Astrocyte (in vitro differentiated cells and primary cell): ENCODE measurements at places on chromosomes 6 and 20. TPM values are rescaled to one million over a fixed set of nuclear protein-coding genes. Genes with fewer than 3 reads are reported as not detected.

- no peak for DNase-seq
Observed at GRCh38 chr20:39825524-39825923, 863.4 kb downstream of the DHX35 start.

GRCh38 chr6:37162740-37163139, 7.2 kb upstream of the PIM1 start:
- DNase-seq: no peak

DNA sequence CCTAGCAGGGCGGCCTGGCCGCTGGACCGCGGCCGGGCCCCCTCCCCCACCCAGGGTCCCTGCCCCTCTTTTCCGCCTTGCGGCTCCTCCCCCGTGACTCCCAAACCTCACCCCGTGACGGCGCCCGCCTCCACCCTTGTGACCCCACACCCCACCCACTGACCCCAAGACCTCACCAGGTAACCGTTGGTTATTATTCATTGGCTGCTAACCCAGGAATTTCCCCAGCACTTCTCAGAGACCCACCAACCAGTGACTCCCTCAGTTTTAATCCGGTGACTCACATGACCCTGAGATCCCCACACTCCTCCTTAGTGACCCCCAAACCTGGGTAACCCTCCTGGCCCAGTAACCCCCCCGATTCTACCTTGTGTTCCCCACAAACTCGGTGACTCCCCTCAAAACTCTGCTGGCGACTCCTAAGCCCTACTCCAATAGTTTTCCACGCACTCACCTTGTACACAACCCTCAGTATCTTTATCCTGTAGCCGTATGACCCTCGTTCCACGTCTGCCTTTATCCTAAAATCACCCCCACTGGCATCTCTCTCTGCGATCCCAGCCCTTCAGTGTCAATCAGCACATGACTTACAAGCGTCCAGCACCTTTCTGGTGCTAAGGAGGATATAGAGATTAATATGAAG, 534 bp downstream of the ZNF76 start:
- DNase-seq: no peak

- DNase-seq: no peak
Observed at GRCh38 chr6:107290491-107290890, 168.9 kb downstream of the PDSS2 start.

The FAM83C gene
- total RNA-seq: not detected in 2 replicates

GRCh38 chr6:56957856-56958255, 2.9 kb downstream of the BEND6 start:
- no peak for DNase-seq

- no peak for DNase-seq
Observed at GRCh38 chr20:45300961-45301360, 5.7 kb upstream of the RBPJL start.

The RPS6KA2 gene
- 33.5 and 38.8 TPM in 2 replicates for total RNA-seq

The GRM1 gene
- total RNA-seq: 0.05 and 0.07 TPM in 2 replicates

- DNase-seq: no peak
Observed at GRCh38 chr6:158938811-158939254, 61.2 kb downstream of the RSPH3 start.

- DNase-seq: no peak
Observed at GRCh38 chr6:85035766-85036165, 271.4 kb upstream of the TBX18 start.

The TFAP2A gene
- 2.1 and 6.6 TPM in 2 replicates for total RNA-seq

DNA sequence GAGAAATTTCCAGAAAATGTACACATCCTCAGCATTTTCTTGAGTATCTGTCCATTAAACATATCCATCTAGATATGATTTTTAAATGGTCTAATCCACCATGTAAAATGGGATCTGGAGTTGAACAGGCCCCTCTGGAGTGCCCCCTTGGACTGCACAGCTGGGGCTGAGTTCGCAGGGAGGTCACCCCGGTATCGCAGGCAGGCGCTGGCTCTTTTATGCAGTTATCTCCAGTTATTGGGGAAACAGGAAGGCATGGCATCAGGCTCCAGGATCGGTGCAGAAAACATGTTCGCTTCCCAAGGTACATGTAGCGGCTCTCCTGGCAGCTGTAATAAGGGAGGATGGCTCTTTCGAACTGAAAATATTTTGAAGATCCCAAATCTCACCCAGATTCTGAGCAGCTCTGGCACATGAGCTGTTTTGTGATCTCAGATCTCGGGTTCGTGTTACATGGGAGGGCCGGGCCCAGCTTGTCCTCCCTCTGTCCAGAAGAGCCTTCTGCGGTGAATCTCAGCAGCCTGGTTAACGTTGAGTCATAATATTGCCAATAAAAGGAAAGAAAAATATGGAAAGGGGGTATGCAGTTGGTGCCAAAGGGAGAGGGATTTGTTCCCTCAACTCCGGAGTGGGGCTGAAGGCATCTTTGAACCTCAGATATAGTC, 167.7 kb downstream of the EYA2 start:
- no peak for DNase-seq

GRCh38 chr6:8506126-8506525, 70.8 kb upstream of the SLC35B3 start:
- no peak for DNase-seq

GRCh38 chr6:160069050-160069454, 52.6 kb upstream of the SLC22A1 start:
- no peak for DNase-seq

GRCh38 chr6:40346246-40346645, 240.9 kb downstream of the LRFN2 start:
- no peak for DNase-seq

The DEFB121 gene
- total RNA-seq: not detected in 2 replicates

The RIPPLY2 gene
- total RNA-seq: not detected in 2 replicates

The UNC5CL gene
- total RNA-seq: 0.27 and 0.29 TPM in 2 replicates

DNA sequence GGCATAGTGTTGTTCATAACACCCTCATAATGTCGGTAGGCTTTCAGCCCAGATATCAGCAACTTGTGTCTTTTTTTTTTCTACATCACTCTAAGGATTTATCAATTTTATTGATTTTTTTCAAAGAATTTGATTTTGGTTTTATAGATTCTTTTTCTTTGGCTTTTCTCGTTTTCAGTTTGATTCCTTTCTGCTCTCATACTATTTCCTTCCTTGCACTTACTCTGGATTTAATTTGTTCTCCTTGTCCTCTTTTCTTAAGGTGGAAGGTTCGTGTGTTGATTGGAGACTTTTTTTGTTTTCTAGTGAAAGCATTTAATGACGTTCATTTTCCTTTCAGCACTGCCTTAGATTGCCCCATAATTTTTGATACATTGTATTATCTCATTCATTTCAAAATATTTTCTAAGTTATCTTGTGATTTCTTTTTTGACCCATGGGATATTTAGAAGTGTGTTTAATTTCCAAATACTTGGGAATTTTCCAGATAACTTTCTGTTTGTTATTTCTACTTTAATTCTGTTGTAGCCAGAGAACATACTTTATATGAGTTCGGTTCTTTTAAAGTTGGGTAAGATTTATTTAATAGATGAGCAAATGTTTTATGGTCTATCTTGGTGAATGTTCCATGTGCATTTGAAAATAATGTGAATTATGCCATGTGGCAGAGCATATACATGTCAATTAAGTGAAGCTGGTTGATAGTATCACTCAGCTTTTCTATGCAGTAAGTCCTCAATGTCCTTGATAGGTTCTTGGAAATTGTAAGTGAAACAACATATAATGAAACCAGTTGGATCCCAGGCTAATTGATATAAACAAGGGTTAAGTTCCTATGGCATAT, 62.8 kb downstream of the IRF4 start:
- DNase-seq: no peak

The OPRM1 gene
- total RNA-seq: not detected in 2 replicates

DNA sequence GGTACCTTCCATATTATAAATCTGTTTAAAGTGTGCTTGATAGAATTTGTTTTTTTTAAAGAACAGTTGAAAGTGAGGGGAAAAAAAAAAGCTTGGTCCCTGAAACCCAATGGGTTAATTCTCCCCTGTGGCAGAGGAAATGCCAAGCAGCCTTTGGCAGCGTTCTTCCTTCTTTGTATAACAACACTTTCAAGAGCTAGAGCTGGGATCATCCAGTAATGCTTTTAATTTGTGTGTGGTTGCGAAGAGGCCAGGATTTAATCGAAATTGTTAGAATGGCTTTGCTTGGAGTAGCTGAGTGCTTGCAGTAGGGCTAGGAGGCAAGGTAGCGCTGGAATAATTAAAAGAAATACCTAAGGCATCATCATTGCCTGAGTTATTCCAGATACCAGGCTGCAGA, 692.0 kb downstream of the DHX35 start:
- DNase-seq: no peak

- DNase-seq: no peak
Observed at GRCh38 chr6:35229304-35229703, 15.5 kb downstream of the SCUBE3 start.

DNA sequence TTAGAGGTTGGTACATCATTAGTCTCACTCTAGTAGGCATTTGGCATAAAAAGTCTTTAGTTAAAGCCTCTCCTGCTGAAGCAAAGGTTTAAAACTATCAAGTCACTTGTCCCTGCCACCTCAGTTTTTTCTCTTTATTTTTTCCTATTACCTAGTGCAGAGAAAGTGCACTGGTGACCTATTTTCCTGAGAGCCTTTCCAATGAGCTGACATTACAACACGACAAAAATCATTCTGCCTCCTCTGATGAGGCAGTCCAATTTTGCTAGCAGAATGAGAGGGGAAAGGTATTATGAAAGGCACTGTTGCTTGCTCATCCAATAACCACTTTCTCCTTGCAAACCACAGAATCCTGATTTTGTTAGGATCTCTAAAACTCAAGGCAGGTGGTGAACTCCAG, 73.3 kb upstream of the SGK1 start:
- no peak for DNase-seq

DNA sequence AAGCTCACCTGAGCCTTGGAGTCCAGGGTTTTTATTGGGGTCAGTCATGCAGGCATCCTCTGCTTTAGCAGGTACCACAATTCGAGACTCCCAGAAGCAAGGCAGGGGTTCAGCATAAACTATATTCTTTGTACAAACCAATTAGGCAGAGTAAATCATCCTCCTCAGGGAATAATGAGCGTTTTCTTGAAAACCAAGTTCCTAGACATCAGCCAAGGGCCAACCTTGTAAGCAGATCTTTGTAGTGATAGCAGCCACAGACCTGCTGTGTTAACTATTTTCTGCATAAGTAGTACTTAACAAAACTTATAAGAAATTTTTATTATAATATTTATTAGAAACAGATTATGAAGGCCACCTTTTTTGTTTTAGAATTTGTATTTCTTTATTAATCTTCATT, 74.7 kb downstream of the STXBP5 start:
- DNase-seq: no peak

- DNase-seq: no peak
Observed at GRCh38 chr6:154429711-154430110, 73.1 kb upstream of the IPCEF1 start.

The ZBTB22 gene
- 13.1 and 17.3 TPM in 2 replicates for total RNA-seq

The ME1 gene
- total RNA-seq: 34.5 and 38.5 TPM in 2 replicates

DNA sequence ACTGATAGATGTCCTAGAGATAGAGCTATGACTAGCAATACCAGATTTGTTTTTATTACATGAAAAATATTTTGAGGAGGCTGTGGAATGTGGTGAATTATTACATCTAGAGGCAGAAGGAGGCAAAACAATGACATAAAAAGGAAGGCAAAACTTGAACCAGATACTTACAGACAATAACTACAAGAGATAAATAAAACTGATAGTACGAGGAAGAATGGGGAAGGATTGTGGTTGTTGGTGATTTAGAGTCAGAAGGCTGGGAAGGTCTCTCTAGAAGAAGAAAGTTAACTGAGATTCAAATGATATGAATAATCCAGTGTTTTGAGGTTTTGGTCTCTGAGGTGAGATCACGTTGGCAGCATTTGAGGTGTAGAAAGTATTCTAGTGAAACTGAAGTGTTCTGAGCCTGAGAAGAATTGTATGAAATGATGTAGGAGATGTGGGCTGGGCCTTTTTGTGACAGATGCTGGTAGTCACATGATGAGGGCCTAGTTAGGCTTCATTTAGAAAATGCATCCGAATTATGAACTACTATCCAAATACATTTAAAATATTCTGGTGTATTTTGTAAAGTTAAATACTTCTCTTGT, 589.1 kb downstream of the EYS start:
- no peak for DNase-seq

The FAM209B gene
- total RNA-seq: 0.60 TPM in 1 of 2 replicates, not detected in the other

DNA sequence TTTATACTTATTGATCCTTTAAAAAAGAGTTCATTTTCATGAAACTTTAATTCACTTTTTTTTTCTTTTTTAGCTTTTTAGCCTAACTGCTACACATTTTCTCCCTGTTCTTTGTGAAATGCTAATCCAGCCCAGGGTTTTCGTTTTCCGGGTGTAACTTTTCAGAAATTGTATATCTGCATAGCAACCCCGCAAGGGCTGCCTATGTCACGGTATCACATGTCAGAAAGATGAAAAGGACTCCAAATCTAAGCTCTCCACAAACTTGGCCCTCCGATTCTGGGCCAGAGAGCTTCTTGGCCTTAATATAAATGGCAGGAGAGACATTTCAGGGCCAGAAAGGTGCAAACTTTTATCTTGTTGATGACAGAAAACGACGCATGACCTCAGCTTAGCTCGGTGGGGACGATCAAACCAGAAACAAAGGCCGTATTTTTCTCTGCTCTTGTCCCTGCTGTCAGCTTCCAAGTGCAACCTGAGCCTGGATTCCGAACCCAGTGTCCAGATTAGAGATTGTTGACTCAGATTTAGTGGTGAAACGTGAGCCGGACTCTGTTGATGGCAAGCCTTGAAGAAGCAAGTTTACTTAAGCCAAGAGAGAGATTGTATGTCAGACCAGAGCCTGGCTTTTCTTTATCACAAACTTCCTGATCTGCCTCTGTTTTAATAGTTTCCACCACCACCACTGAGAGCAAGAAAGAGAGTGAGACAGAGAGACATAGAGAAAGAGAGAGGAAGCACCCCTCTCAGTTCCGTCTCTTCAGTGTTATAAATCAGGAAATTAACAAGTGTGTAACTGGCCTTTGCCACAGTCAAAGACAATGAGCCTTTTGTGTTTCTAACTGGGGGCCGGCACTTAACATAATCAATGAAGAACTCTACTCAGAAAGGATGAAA, 157.8 kb downstream of the SCML4 start:
- DNase-seq: peak; percentile 62

The CENPW gene
- total RNA-seq: 16.0 and 16.1 TPM in 2 replicates

The PBOV1 gene
- not detected in 2 replicates for total RNA-seq

GRCh38 chr6:88919032-88919431, 44.4 kb downstream of the RNGTT start:
- no peak for DNase-seq

GRCh38 chr20:25669826-25670422, 26.7 kb downstream of the ZNF337 start:
- DNase-seq: peak; percentile 43
